ENCODE measurements at places on chromosomes 1 and 21.

DNA sequence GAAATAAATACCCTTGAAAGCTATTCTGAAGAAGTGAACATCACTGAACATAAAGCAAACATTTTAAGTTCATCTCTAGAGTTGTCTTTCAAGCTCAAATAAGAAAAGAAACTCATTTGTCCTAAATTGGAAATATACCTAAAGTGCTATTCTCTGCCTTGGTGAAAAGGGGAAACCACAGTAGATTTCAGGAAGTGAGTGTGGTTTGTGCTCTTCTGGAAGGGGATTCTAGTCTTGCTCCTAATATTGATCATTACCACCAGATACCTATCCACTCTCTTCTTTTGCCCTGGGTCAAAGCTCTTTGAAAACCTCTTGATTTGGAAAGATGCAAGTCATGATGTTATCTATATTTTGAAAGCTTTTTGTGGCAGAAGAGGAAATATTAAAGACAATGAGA, 798.1 kb downstream of the ADGRL2 start:
- DNase-seq = no peak

- DNase-seq = no peak
Observed at GRCh38 chr1:200374569-200375295, 35.1 kb downstream of the ZNF281 start.

GRCh38 chr1:209931141-209931540, 6.9 kb upstream of the SYT14 start:
- no peak for DNase-seq

- DNase-seq = no peak
Observed at GRCh38 chr21:33265664-33266049, 510 bp upstream of the IL10RB start.

GRCh38 chr1:71610476-71610875, 529.6 kb upstream of the ZRANB2 start:
- no peak for DNase-seq

GRCh38 chr1:60833173-60833572, 249.2 kb upstream of the NFIA start:
- no peak for DNase-seq

DNA sequence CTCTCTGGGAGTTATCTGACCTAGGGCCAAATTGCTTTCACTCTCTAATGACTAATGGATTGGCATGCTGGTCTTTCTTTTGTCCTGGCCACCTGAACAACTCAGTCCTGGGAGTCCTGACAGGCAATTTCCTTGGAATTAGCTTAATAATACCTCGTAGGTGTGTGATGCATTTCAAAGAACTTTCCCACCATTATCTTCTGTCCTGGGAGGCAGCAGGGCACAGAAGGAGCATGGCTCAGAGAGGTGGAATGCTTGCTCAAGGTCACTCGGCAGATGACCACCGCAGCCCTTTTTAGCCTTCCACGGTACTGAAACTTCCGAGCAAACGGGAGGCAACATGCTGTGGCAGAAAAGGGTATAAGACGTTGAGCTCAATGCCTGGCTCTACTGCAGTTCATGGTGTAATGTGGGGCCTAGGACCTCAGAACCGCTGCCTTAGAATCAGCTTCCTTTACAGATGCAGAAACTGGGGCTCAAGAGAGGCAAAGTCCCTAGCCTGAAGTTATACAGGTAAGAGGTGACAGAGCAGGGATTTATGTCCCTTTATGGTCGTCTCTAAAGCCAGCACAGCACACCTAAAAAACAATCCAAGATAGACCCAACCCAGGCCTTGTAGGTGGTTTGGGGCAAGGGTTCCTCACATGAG, 3.2 kb downstream of the ID3 start:
- DNase-seq = no peak

- DNase-seq = no peak
Observed at GRCh38 chr21:33510826-33511225, 19.3 kb upstream of the DNAJC28 start.
